ENCODE measurements at places on chromosomes 6 and 20.

GRCh38 chr20:22931653-22932608, 103.2 kb upstream of the SSTR4 start:
- no peak for DNase-seq

DNA sequence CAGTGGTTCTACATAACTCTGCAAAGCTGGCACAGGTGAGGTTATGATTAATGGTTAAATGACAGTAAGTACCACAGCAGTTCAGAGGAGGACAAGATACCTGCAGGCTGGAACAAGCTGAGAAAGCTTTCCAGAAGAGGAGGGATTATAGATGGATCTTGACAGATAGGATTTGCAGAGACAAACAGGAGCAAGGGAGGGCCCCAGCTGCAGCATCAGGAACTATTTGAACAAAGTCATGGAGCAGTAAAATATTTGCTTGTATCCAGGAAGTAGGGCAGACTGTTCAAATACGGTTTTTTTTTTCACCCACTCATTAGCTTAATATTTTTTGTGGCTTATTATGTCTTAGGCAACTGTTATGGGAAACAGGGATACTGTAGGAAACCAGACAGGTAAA, 144.4 kb upstream of the MAN1A1 start:
- no peak for DNase-seq

DNA sequence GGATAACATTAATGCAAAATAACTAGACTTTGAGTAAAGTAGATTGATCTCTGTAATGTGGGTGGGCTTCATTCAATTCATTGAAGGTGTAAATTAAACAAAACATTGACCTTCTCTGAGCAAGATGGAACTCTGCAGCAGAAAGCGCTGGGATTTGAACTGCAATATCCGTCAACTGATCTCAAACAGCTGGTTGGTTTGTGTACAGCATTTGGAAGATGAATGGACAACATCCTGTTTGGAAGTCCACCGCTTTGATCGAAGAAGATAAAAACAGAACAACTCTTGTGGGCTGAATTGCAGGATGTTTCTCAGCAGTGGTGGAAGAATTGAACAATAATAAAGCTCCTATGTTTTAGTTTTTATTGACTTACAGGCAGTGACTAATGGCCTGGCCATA, 20.6 kb downstream of the HLA-C start:
- no peak for DNase-seq

DNA sequence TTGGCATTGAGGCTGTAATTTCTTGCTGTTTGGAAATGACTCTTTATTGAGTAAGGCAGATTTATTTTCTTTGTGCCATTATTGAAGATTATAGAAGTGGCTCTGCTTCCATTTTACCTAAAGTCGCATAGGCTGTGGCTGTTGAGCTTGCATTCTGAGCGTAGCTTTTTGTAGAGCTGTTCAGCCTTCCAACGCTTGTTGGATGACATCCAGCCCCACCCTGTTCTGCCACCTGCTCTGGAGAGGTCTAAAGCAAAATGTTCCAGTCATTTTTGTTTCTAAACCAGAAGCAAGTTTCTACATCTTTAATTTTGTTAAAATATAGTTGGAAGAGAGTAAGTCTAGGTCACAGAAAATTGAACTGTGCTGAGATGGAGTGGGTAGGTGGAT, 24.4 kb downstream of the UST start:
- no peak for DNase-seq

GRCh38 chr20:23622839-23623343, 14.9 kb downstream of the CST3 start:
- peak; percentile 91 for DNase-seq

GRCh38 chr6:47437592-47437991, 40.0 kb upstream of the CD2AP start:
- DNase-seq, result no peak

- DNase-seq, result no peak
These were observed 665.2 kb downstream of the DOK5 start for GRCh38 chr20:55140631-55141030.

- no peak for DNase-seq
These were observed 13.7 kb downstream of the SPATA2 start for GRCh38 chr20:49901588-49901987.

DNA sequence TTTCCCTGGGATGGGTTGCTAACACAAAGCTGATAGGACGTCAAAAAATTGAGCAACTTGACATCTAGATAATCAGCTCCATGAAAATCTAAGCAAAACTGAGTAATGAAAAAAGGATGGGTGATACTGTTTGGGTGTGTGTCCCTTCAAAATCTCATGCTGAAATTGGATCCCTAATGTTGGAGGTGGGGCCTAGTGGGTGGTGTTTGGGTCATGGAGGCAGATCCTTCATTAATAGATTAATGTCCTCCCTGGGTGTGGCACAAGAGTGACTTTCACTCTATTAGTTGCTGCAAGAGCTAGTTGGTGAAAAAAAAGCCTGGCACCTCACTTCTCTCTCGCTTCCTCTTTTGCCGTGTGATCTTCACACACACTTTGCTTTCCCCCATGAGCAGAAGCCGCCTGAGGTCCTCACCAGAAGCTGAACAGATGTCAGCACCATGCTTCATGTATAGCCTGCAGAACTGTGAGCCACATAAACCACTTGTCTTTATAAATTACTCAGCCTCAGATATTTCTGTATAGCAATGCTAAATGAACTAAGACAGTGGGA, 160.9 kb downstream of the FRK start:
- DNase-seq, result no peak

GRCh38 chr6:4358414-4359107, 223.2 kb upstream of the ECI2 start:
- DNase-seq, result peak; percentile 100

DNA sequence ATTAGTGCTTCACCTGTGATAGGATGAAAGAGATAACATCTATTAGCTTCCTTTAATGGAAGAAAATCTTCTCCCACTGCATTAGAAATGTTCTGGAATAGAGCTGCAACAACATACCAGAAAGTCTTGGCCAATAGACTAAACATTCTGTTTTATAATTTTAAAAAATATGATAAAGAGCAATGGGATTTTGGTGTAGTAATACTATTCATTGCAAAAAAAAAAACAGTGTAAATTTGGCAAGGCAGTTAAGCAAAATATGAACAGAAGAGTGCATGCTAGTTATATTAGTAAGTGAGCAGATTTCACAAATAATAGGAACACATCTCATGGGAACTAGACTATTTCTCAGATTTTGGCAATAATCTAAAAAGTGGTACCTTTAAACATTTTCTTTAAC, 43.3 kb downstream of the SOX4 start:
- DNase-seq, result peak; percentile 33

DNA sequence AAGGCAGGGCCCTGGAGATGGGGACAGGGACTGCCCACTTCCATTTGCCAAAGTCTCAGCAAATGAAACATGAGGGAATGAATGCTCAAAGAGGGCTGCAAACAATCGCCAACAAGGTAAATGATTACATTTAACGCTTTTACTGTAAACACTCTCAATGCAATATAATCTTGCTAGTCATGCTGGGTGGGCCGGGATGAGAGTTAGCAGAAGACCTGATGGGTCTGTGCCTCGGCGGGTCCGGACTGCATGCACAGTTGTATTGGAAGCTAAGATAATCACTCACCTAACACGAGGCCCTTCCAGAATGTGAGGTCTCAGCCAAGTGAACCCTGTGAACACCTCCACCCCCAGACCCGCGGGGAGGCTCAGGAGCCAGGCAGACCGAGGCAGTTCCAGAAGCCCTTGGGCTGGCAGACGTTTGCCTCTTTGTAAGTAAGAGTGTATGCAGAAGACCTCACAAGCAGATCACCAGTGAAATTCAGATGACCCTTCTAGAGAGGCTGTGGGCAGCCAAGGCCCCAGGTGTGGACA, 4.7 kb upstream of the SLCO4A1 start:
- DNase-seq, result no peak

GRCh38 chr6:140541288-140541687, 1166.8 kb upstream of the CITED2 start:
- peak; percentile 19 for DNase-seq

DNA sequence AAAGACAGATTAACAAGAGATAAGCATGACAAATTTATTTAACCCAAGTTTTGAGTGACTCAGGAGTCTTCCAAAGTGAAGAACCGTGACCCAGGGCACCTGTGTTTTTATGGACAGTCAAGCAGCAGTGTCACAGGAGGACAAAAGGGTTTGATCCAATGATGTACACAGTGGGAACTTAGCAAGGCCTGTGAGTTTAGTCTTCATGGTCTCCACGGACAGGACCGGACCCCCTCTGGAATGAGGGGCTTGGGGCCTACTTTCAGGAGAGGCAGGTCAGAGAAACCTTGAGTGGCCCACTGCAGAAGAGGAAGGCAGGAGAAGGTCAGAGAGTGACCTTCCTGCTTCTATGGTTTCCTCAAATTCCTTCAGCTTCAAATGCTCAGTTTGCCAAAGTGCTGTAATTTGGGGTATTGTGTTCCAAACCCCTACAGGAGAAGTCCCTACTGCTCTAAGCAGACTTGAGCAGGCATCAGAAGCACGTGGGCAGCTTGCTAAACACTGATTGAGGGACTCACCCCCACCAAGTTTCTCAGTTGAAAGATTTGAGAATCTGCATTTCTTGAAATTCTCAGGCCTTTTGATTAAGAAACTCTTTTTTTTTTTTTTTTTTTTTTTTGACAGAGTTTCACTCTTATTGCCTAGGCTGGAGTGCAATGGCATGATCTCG, 26.4 kb upstream of the ZMYND8 start:
- no peak for DNase-seq

GRCh38 chr6:127385668-127386430, 42.4 kb upstream of the ECHDC1 start:
- no peak for DNase-seq

DNA sequence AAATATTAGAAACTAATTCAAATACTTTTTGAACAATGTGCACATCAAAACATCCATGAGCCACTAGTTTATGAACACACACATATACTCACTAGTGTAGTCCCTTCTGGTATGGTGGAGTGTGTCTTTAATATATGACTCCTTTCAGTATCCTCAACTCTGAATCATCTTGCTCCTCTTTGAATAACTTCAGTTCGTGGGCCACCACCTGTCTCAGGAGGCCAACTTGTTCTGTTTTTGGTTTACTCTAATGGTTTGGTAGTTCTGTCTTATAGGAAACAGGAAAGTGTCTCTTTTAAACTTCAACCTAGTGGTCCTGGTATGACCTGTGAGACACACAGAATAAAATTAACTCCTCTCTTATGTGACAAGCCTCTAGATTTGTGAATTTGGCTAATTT, 55.6 kb downstream of the ZNF292 start:
- no peak for DNase-seq

- no peak for DNase-seq
These were observed 318.7 kb downstream of the DOK5 start for GRCh38 chr20:54794110-54794509.

GRCh38 chr20:17379651-17380050, 151.5 kb downstream of the BFSP1 start:
- no peak for DNase-seq

GRCh38 chr6:170038251-170038650, 252.6 kb downstream of the DLL1 start:
- DNase-seq, result no peak

DNA sequence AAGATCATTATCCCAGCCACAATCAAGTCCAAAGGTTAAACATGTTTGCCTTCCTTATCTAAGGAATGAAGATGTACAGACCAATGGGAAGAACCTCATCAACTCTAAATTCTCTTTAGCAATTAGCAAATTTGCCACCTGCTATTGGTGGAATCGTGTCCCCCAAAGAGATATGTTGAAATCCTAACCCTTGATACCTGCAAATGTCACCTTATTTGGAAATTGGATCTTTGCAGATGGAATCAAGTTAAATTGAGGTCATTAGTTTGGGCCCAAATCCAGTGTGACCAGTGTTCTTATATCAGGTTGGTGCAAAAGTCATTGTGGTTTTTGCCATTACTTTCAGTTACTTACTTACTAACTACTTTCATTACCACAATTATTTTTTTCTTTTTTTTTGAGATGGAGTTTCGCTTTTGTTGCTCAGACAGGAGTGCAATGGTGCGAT, 31.3 kb downstream of the KLHL31 start:
- no peak for DNase-seq

DNA sequence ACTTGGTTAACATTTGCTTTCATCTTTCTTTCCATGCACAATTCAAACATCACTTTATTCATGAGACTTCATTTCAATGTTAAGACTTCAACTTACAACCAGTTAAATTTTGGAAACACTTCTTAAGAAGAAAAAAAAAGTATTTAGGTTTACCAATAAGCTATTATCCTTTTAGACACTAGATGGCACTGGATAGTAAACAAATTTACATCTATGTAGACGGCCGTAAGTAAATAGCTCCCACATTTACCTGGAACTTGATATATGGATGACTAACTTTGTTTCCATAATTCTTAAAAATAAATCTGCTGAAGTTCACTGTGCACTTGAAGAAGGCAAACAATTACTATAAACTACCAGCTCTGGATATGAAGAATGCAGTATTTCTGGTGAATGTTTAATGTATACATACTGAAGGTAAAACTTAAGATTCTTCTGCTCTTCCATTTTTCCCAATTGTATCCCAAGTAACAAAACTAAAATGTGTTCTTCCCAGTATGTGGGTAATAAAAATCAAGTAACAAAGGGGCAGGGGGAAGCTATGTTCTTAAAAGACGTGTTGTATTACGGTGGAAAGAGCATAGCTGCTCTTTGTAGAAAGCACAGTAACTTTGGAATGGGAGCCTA, 130.6 kb upstream of the C6orf118 start:
- DNase-seq, result peak; percentile 54

DNA sequence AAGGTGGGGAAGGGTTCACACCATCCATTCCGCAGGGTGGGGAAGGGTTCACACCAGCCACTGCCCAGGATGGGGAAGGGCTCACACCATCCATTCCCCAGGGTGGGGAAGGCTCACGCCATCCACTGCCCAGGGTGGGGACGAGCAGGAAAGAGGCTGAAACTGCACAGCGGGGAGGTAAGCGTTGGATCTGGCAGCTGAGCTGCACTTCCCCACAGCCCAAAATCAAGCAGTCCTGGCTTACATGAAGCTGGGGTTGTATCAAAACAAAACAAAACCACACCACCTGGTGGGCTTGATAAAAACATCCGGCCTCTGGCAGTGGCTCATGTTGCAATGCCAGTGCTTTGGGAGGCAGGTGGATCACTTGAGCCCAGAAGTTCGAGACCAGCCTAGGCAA, 268.5 kb downstream of the TAF4 start:
- DNase-seq, result no peak

- no peak for DNase-seq
These were observed 262.2 kb downstream of the TAF4 start for GRCh38 chr20:61803416-61803914.

DNA sequence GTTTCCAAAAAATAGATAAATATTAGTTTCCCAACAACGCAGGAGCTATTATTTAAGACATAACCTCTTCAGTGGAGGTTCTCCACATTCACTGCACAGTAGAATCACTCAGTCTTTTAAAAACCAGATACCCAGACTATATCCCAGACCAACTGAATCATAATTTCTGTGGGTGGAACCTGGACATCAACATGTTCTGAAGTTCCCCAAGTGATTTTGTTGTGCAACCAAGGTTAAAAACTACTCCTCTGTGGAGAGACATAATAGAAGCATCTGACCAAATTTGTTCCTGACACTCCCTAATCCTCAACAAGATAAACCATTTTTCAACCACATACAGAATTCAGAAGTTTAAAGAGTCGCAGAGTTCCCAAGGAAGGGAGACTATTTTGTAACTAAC, 42.3 kb downstream of the STK38 start:
- DNase-seq, result peak; percentile 16

All from AG10803 (cell line).